ENCODE measurements at places on chromosomes 7 and 10.

DNA sequence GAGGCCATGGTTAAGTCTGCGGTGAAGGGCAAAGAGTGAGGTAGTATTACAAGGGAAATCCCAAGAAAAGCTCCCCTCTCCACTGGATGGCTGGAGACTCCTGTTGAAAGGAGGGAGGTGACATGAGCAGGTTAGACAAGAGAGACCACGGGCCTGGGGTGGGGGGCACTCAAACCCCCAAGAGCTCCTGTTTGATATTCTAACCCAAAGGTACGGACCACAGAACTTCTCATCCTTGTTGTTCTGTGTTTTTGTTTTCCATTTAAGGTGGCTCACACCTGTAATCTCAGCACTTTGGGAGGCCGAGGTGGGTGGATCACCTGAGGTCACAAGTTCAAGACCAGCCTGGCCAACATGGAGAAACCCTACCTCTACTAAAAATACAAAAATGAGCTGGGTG is 11.6 kb downstream of the VSTM4 start:
- no peak for DNase-seq

DNA sequence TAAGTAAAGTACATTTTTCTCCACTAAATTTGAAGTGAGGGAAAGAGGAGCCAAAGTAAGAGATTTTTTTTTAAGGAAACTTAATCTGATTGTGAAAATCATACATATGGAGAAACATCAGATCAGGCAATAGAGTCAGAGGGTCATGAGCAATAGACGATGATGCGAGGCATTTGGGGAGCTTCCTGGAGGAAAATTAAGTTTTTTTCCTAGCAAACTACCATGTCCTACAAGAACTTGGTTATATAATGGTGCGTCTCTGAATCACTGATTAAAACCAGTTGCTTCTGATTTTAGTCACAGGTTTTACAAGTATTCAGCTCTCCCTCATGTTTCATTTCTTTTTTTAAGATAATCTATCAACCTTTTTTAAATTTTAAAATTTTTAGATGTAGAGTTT is 52.1 kb upstream of the MTURN start:
- no peak for DNase-seq

DNA sequence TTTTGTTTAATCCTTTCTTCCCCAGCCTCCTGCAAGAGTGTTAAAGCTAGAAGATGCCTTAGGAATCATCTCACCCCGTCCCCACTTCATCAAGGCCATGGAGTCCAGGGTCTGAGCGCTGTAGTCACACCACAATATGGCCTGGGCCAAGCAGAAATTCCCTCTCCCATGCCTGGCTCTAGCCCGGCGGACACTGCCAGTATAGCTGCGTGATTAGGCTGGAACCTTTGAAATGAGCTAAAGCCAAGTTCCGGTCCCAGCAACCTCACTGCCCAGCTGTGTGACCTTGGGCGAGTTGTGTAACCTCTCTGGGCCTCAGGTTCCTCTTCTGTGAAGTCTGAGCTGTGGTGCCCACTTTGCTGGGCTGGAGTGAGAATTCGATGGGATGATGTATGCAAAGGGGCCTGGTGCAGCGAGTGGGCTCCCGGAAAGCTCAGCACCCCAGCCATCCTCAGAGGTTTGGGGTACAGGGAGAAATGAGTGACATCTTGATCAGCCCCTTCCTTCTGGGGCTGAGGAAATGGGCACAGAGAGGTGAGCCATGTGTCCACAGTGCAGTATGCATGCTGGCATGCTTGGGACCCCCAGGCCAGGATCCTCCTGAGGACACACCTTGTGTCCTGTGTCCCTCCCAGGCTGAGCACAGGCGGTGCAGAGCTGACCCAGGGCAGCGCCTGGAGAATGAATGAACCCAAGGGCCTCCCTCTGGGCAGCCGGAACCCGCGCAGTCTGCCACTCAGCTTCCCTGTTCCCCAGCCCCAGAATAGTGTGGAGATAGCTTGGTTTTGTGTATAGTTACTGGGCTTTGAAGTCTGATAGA is 118.6 kb downstream of the ZMIZ1 start:
- no peak for DNase-seq

DNA sequence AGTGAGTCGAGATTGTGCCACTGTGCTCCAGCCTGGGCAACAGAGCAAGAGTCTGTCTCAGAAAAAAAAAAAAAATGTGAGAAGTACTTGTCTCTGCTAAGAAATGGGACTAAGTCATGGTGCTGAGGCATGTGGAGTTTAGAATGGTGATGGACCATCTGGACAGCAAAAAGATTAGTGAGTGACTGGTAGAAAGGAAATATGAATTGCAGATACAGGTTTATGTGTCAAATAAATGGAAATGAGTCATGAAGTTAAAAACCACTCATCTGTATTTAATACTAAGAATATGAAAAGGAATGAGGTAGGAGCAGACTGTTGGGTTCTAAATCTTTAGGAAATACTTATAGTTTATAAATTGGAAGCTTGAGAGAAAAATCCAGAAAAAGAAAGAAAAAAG is 625.7 kb upstream of the ANKRD30A start:
- no peak for DNase-seq

GRCh38 chr10:22219308-22219707 is 1.5 kb upstream of the EBLN1 start:
- DNase-seq, result no peak

DNA sequence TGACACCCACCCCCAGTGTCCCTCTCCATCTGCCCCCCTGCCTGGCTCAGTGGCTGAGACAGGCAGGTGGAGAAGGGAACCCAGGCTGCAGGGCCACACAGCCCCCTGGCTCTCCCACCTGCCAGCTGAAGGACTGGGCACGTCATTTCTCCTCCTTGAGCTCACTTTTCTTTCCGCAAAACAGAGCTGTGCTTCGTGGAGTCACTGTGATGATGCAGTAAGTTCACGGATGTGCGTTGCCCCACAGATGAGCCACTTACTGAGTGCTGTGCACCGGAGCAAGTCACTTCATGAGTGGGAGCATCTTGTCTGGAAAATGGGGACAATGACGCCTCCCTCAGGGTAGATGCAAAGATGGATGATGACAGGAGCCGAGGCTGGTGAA is 2.7 kb downstream of the OPN4 start:
- no peak for DNase-seq

DNA sequence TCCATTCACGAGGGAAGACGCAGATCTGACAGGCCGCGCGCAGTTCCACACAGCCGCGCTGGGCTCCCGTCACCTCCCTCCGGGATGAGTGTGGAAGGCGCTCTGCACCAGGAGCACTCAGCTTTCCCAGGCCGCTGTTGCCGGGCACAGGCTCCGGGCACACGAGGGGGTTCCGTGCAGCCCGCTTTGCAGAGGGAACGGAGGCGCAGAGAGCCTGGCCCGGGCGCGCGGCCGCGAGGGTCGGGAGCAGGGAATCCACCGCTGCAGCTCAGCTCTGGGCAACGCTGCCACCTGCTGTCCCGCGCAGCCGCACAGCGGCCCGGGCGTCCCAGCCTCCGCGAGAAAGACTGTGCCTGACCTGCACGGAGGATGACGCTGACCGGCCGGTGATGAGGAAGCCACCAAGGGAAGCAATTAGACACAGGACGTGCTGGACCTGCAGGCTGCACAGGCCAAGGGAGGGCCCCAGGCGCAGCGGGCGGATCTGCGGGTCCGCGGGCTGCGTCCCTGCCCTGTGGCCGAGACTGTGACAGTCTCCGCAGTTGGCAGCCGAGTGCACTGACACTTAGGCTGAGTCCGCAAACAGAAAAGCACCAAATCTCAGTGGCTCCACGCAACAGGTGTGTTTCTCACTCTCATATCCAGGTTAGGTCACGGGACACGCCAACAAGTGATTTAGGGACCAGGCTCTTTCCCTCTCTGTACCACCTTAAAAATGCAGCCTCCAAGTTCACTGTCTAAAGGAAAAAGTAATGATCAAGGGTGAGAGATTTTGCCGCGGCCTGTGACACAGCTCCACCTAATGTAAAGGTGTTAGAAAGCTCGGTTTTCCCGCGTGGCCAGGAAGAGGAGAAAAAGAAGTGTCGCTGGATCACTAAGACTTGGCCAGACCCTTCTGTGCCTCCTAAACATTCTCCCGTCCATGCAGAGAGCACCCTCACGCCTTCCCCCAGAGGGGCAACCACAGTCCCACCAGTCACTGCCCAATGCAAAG is 94.5 kb downstream of the SEC61G start:
- no peak for DNase-seq

GRCh38 chr10:96034625-96035024 is 8.8 kb upstream of the CCNJ start:
- no peak for DNase-seq

- DNase-seq, result no peak
Measured at GRCh38 chr10:20776384-20777118, 120.6 kb downstream of the NEBL start.

- no peak for DNase-seq
Measured at GRCh38 chr7:91383053-91383904, 119.0 kb downstream of the FZD1 start.

- DNase-seq, result no peak
Measured at GRCh38 chr10:47444047-47444446, 39.9 kb downstream of the ANXA8 start.

DNA sequence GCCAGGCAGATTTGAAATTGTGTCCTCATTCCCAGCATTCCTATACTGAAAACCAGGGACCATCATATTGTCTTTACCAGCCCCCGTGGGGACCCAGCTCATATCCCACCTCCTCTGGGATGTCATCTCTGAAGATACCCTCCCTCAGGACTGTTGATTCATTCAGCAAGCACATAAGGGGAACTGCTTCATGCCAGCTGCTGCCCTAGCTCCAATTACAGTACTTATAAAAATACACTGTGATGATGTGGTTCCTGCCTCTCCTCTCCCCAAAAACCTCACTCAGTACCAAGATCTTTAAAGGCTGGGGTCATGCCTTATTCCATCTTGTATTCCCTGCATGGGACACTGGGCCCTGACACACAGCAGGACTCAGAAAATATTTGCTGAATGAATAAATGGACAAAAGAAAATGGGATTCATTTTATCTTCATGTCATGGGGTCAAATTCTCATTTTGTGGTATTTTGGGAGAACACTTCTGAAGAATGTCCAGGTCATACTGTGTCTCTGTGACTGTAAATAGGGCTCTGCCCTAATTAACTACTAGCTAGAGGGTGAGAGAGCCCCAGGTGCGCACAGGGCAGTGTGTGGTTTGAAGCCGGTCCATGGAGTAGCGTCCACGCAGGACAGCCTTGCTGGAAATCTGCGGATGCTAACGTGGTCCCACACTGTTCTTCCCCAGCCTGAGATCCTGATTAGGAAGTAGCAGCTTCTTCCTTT is 29.0 kb upstream of the DAGLB start:
- DNase-seq, result no peak

- DNase-seq, result no peak
Measured at GRCh38 chr7:128022631-128023532, 8.4 kb downstream of the LRRC4 start.

DNA sequence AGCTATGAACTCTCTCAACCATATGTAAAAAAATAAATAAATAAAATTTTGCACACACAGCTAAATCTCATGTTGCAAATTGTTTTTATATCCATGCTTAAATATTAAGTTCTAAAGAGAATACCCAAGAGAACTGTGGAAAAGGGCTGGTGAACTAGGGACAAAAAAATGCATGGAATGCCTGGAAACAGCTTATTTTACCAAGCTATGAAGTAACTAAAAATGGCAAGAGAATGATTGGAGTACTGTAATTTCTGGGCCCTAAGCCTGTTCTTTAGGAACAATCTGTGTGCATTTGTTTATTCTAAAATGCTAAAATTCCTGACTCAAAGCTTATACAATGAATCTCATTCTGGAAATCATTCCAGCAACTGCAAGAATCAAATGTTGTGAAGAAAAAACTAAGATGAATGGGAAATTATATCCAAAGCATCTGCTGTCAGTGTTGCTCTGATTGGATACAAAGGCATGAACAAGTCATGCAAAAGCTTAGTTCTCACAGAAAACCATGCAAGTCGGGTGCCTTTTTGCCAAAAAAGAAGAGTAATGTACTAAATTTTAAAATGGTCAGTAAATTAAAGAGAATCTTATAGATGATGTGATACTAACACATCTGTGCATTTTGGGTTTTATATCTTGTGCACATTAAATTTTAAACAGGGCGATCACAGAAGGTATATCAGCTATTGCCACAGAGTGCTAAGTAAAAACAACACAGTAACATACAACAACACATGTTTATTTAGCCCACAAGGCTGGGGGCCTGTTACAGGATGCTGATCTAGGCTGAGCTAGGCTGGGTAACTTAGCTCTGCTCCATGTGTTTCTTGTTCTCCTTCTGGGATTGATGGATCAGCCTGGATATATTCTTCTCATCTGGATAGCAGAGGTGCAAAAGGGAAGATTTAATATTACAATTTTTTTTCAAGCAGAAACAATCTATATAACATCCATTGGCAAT is 453.5 kb upstream of the SEMA3A start:
- no peak for DNase-seq

DNA sequence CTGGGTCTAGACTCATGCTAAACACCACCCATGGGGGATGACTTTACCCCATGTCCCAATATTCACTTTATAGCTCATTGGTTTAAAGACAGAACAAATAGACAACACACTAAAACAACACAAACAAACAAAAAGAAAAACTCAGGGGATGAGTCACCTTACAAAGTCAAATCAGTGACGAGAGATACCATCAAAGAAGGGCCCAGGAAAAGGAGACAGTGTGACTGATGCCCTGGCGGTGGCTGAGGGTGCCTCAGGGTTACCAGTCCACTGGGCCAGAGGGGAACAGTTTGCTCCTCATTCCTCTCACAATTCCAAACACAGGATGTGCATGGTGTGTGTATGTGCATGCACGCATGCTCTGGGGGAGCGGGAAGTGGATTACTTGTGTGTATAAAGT is 171.3 kb upstream of the PRKCQ start:
- no peak for DNase-seq

GRCh38 chr10:32015386-32015785 is 40.8 kb downstream of the KIF5B start:
- no peak for DNase-seq

DNA sequence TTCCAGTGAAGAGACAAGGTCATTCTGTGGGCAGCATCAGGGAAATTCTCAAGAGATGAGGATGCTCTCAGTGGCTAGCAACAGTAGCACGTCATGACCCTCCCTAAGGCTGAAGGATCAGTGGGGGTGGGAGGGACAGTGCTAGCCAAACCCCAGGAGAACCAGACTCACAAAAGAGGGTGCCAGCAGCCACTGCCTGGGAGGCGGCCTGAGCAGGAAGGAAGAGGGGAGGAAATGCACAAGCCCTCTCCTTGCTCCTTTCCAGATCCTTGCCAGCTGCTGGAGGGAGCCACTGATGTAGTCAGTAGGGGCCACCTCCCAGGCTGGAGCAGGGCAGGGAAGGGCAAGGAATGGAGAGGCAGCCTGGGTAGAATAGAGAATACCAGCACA is 302.7 kb downstream of the RPS24 start:
- no peak for DNase-seq

All from stimulated activated CD8-positive, alpha-beta memory T cell treated with anti-CD3 and anti-CD28 coated beads, Interleukin-15, amount 100 ng/mL, for 48 hours (primary cell).